ENCODE measurements at places on chromosomes 7 and 10.
A peak's percentile ranks its signal among the peaks of the same experiment; 100 is the strongest.

DNA sequence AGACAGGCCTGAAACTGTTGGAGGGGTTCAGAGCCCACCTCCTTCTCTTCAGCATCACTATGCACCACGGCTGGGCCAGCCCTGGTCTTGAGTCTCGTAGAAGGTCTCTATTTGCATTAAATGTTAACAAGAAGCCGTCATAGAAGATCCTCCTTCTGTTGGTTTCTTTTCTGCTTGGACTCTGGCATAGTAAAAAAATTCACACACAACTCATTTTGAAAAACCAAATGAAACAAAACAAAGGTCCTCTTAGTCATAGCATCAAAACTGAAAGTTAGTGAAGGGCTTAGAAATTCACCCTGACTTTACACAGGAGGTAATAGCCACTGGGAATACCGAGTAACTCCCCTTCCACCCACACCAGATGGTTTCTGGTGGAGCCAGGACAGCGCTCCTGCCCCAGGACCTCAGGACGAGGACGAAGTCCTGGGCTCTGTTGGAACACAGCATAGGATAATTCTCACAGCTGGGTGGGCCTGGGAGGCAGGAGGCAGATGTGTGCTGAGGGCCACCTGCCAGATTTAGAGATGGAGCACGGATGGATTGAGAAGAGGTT lies 248.4 kb upstream of the KLF6 start:
- DNase-seq, result no peak

DNA sequence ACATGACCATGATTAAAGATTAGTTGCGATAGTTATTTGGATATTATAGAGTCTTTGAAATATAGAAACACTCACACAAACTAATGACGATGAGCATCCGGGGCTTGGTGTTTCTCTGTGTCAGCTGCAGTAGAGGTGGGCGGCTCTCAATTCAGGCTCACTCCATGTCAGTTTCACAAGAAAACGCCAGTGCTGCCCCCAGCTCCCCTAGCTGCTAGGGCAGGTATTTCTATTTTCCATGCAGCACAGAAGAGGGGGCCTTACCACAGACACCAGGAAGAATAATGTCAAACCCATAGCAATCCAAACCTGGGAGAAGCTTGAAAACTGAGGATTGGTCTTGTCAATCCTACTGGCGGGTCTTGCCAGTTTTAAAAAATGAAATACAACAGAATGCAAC lies 197.1 kb downstream of the PHTF2 start:
- DNase-seq, result peak; percentile 9

DNA sequence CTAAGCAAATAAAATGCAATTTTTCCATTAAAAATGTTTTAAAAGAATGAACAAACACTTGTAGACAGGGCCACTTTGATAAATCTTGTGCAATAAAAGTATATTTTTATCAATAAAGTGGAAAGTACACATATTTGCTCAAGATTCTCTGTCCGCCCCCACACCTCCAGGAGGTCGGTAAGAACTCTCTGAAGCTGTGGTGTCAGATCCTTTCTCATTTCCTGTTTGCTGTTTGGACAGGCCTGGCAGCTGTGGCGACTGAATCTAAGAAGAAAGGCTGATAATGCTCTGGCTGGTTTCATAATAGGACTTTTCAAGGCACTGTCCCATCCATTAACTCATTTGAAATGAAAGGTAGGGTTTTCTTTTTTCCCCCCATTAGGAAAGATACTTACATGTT lies 15.3 kb upstream of the ASB4 start:
- DNase-seq, result peak; percentile 61

DNA sequence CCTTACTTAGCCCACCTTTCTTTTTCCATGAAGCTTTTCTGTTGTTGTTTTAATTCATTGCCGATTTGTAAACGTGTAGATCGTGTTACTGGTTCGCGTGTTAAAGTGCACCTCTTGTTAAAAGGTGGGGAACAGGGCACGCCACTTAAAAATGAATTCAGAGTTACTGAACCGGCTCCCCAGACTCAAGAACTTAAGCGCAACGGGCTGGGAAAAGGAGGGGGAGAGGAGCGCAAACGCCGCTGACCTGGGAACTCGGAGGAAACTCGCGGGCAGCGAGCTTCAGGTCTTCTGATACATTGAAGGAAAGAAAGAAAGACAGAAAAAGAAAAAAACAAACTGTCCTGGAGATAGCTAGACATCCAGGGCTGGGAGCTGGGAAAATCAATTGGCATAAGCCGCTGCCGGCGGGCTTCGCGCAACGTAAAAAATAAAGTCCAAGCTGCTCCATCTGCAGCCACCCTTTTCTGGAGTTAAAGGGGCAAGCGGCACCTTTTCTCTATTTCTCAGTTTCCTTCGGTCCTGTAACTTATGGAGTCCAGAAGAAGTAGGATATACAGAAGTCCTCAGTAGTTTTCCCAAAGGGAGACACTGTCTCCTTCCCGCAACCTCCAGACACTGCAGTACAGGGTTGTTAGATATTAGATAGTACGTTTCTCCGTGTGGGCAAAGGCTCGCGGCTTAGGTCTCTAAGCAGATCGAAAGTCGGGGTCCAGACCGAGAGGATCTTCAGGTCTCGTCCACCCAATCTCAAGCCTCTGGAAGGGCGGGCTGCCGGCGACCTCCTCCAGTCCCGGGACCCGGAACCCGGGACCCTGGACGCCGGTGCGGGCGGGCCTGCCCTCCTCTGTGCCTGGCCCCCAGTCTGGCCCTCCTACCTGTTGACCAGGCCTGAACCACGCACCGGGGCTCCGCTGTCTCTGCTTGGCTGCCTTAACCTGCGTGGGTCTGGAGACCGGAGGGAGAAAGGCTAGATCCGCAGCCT lies 1.8 kb upstream of the DLX6 start:
- no peak for DNase-seq

GRCh38 chr10:12535656-12536055 lies 186.3 kb downstream of the CAMK1D start:
- no peak for DNase-seq

DNA sequence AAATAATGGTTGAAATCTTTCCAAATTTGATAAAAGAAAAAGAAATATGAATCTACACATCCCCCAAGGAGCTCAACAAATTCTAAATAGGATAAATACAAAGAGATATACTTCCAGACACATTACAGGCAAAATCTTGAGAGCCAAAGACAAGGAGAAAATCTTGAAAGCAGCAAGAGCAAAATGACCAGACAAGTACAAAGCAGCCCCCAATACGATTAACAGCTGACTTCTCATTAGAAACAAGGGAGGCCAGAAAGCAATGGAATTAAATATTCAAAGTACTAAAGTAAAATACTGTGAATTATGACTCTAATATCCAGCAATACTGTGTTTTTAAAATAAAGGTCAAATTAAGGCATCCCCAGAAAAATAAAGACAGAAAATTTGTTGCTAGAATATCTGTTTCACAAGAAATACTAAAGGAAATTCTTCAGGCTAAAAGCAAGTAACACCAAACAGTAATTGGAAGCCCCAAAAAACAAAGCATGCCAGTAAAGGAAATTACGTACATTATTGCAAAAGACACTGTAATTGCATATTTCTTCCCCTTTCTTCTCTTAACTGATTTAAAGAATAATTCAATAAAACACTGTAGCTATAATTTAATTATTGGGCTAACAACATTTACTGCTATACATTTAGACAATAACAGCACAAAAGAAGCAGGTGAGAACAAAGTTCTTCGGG lies 36.4 kb downstream of the ZNF438 start:
- no peak for DNase-seq

DNA sequence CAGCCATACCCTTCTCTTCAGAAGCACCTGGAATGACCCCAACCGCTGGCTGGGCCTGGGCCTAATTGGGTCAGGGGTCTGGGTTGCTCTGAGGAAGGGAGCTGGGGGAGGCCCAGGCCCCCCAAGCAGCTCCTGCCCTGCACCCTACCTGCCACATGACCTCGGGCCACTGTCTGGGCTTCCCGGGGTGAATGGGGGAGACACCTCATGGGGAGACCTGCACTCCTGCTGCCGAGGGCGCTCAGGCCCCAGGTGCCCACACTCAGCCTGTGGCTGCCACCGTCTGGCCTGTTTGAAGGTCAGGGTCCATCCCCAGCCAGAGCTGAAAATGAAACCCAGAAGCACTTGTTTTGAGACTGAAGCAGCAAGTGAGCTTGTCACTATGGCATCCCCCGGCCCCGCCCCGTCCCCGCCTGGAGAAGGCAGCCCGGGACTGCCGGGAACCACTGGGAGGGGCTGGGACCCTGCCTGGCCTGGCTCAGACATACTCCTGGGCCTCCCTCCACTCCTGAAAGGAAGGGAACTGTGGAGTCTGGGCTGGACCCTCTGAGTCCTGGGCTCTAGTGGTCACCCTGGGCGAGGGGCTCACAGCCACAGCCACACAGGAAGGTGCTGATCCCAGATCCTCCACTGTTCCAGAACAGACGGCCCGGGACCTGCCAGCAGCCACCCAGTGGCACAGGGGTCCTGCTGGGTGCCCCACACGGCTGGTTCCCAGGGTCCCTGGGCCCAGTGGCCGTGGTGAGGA lies 7.4 kb upstream of the MICALL2 start:
- DNase-seq, result no peak

DNA sequence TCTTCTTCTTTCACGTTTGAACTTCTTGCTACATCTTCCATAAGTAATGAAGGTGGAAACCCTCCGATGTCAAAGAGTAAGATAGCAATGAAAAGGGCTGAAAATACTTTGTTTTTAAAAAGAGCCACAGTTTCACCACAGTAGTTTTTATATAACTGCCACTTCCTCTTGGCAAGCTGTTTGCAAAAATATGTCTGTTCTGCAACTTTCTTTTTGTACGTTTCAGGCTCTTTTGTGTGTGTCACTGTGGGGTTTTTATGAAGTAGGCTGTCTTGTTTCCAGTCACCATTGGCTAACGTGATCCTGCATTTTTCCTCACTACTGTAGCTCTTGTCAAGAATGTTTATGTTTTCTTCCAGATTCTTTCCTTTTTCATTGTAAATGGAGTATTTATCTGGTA lies 55.6 kb downstream of the SLC16A9 start:
- DNase-seq, result peak; percentile 70

DNA sequence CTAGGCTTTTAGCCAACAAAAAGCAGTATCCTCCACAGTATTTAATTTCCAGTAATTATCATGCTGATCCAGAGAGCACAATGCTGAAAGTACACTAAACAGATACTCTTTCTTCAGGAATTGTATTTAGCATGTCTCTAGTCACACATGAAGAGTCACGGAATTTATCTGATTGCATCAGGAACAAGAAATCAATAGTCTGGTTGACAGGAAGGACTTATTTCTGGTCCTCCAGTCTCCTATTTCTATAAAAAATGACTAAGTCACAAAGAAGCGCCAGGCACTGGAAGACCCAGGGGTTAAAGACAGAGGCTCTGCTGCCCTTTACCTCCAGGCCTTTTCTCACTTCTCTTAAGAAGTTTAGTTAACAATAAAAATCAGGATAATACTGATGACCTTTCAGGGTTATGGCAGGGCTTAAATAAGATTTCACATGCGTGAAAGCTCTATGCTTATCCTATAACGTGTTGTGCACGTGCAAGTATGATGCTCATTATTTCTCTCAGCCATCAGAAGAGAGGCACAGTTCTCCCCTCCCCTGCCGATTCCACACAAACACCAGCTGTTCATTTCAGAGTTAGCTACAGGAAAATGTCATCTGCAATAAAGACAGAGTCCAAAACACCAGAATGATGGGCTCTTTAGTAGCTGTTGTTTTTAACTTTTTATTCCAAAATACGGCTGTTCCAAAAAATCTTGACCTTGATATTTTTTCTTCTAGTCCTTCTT lies 36.9 kb downstream of the SLC26A4 start:
- DNase-seq, result no peak

DNA sequence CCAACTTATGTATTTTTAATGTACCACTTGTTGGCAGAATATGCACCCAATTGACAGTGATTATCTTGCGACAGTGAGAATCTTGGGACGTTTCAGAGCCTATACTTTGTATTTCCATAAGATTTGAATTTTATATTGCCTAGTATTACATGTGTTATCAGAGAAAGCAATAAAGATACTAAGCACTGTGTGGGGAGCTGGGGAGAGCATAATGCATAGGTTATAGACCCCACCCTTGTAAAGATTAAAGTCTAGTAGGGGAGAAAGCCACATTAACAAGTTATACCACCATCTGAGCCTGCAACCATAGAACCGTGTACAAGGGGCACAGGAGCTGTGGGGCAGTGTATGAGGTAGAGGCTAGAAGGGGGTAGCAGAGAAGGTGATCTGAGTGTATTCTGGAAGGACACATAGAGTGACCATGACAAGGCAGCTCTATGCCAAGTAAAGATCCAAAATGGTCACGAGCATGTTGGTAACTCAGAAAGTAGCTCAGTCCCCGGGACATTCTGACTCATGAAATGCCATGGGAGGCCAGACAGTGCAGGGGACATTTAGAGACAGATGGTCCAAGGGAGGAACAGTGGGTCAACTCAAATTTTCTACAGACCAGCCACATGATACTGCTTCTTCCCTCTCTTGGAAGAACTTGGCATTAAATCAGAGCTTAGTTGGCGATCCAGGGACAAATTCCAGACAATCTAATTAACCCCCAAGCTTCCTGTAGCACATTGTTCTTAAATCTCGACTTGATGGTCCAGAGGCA lies 84.5 kb downstream of the ADRA2A start:
- no peak for DNase-seq

GRCh38 chr10:47160261-47160908 lies 139.6 kb upstream of the GDF10 start:
- DNase-seq, result no peak

DNA sequence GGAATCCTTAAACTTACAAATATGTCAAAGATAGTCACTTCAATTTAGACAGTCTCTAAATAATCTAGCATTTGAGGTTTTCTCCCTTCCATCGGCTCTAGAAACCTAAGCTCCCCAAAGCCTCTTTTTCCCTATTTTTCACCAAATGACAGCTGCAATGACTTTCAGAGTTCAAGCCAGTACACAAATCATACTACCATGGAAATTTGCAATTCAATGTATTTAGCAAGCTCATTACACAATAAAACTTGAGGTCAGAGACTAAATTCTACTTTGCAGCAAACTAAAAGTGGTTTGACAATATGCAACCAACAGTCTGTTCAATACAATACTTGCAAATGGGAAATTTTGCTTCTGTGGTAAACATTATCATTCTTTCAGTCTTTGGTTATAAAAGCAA lies 80.3 kb downstream of the SKIDA1 start:
- DNase-seq, result no peak

DNA sequence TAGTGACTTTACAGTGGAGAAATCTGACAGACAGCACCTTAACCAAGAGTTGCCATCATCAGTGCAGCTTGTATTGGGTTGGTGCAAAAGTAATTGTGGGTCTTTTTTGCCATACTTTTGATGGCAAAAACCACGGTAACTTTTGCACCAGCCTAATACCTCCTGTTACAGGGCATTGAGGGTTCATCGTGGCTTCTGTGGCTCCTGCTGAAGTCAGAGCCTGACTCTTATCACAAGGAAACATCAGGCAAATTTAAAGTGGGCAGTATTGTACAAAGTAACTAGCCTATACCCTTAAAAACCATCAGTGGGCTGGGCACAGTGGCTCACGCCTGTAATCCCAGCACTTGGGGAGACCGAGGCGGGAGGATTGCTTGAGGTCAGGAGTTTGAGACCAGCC lies 117.4 kb downstream of the HECW1 start:
- DNase-seq, result no peak

DNA sequence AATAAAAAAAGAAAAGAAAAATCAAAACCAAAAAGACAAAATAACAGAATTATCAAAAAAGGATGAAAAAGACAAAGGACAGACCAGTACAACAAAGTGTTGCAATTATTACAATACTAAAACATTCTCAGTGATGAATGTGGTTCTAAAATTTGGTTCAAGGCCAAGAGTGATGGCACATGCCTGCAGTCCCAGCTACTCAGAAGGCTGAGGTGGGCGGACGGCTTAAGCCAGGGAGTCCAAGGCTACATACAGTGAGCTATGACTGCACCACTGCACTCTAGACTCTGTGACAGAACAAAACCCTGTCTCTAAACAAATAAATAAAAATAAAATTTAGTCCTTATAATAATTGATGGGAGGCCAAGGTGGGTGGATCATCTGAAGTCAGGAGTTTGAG lies 14.5 kb downstream of the BAZ1B start:
- no peak for DNase-seq
